ENCODE measurements at places on chromosomes 4 and X.

- no peak for DNase-seq
Measured at GRCh38 chrX:133983974-133984845, 1.2 kb downstream of the GPC3 start.

DNA sequence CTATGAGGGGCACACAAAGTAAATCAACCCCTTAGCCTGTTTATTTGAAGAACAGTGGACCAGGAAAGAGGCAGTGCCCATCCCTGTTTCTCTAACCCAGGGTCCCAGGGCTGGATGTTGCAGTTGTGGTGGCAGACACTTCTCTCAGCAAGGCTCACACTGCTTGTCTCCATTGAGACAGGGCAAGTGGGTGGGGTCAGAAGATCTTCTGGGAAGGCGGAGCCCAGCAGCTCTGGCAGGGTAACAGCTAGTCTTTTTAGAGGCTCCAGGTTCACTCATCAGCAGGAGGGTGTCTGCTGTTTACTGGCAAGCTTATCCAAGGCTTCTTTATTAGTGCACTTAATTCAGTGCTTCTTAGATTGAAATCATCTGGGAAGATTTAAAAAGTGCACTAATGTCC, 659.8 kb upstream of the DIPK2B start:
- DNase-seq: no peak

- DNase-seq: peak; percentile 84
Measured at GRCh38 chrX:74923942-74924448, 1.3 kb downstream of the NEXMIF start.

DNA sequence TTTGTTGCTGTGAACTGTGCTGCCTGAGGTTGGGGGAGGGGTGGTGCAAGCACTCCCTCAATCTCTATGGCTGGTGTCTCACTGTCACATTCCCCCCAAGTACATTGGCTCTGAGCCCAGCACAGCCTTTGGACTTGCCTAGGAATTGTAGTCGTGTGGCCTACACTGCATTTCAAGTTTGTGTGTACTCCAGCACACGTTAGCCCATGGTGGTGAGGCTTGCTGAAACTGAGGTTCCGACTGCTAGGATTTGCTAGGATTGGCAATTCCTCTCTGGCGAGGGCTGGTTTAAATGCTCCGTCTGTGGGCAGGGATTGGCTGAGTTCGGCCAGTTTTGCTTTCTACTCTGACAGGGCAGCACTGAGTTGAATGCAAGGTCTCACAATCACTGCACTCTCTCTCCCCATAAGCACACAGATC, 121.7 kb upstream of the CXXC4 start:
- no peak for DNase-seq

GRCh38 chr4:32798471-32799159, 2078.4 kb downstream of the PCDH7 start:
- DNase-seq: no peak

- no peak for DNase-seq
Measured at GRCh38 chr4:3136454-3136853, 62.0 kb downstream of the HTT start.

- no peak for DNase-seq
Measured at GRCh38 chrX:133350751-133351150, 64.5 kb downstream of the GPC4 start.

GRCh38 chrX:108347800-108348199, 90.4 kb downstream of the COL4A6 start:
- DNase-seq: no peak

DNA sequence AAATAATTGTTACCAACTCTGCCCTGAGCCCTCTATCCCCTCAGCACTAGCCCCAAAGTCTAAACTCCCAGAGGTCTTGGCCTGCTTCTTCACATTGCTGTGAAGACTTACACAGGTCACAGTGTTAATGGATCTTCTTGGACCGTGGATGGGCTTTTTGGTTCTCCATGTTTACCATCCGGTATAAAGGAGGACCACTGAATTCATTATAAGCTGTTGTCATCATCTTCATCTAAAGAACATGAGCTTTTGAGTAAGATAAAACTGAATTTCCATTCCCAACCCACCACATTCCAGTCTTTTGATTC, 8.5 kb downstream of the NUDT11 start:
- no peak for DNase-seq

DNA sequence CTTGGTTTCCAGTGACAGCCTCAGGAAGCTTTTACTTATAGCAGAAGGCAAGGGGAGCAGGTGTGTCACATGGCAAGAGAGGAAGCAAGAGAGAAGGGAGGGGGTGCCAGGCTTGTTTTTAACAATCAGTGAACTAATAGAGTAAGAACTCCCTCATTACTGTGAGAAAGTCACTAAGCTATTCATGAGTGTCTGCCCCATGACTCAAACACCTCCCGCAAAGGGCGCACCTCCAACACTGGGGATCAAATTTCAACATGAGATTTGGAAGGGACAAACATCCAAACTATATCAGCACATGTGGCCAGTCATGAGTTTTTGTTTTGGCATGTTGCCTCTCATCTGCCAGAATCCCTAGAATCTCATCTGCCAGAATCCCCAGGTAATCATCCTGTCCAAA, 183.5 kb upstream of the C1QTNF7 start:
- no peak for DNase-seq

- DNase-seq: no peak
Measured at GRCh38 chrX:39721566-39722279, 376.0 kb downstream of the BCOR start.

DNA sequence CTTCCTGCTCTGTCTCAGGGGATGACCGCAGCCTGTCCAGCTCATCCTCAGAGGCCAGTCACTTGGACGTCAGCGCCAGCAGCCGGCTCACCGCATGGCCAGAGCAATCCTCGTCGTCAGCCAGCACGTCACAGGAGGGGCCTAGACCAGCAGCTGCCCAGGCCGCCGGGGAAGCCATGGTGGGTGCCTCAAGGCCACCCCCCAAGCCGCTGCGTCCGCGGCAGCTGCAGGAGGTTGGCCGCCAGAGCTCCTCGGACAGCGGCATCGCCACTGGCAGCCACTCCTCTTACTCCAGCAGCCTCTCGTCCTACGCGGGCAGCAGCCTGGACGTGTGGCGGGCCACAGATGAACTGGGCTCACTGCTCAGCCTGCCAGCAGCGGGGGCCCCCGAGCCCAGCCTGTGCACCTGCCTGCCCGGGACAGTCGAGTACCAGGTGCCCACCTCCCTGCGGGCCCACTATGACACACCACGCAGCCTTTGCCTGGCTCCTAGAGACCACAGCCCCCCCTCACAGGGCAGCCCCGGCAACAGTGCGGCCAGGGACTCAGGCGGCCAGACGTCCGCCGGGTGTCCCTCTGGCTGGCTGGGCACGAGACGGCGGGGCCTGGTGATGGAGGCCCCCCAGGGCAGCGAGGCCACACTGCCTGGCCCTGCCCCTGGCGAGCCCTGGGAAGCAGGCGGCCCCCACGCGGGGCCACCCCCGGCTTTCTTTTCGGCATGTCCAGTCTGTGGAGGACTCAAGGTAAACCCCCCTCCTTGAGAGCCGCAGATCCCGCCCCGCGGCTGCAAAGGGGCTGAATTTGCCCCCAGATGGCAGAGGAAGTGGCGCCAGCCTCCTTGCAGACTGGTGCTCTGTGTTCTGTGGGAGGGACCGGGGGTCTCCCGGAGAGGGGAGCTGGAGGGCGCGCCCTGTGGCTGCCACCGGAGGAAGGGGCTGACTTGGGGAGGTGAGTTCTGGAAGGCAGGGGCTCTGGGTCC, 29.9 kb downstream of the DOK7 start:
- DNase-seq: no peak

GRCh38 chr4:123339507-123340380, 56.9 kb upstream of the SPRY1 start:
- no peak for DNase-seq

GRCh38 chr4:159655547-159655946, 552.7 kb downstream of the RAPGEF2 start:
- no peak for DNase-seq

- no peak for DNase-seq
Measured at GRCh38 chr4:106993827-106994226, 42.3 kb downstream of the DKK2 start.

DNA sequence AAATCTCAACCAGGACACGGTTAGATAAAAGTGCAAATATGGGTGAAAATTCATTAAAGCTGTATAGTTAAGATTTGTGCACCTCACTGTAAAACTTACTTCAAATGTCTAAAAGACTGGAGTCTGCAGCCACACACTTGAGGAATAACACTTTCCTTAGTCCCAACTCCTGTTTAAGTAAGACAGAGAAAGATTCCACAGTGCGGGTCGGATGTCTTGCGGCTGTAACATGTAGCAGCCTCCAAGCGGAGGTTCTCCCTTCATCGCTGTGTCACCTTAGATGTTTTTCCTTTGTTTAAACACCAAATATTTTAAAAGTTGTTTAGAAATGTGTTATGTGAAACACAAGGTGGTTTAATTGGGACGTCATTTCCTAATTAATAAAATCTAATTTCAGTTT, 905 bp upstream of the MAEA start:
- DNase-seq: no peak

- DNase-seq: no peak
Measured at GRCh38 chrX:27241981-27242380, 221.2 kb downstream of the PPP4R3C start.

DNA sequence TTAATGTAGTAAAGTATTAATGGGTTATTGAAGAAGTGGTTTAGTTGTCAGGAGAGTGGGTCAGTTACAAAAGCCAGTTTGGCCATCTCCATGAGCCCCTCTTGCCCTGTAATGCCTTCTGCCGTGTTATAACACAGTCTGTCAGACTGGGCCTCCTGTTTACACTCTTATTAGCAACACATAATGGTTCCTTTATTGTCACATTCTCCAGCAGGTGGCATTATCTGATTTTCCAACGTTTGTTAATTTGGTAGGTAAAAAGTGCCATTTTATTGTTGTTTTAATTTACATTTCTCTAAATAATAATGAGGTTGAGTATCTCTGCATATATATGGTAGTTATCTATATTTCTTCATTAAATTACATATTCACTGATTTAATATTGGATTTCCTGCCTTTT, 560.8 kb downstream of the FGF13 start:
- DNase-seq: no peak

DNA sequence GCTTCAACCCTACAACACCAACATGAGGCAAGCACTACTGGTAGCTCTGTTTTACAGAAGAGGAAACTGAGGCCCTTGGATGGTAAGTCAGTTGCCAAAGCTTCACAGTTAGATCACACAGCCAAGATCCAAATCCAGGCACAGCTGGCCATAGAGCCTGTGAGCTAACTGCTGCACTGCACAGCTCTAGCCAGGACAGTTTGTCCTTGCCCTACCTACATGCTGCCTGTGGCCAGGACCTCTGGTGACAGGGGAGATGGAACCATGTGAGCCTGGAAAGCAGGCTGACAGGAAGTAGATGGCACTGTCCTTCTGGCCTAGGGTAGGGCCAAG, 257.8 kb downstream of the FBXW7 start:
- DNase-seq: no peak

DNA sequence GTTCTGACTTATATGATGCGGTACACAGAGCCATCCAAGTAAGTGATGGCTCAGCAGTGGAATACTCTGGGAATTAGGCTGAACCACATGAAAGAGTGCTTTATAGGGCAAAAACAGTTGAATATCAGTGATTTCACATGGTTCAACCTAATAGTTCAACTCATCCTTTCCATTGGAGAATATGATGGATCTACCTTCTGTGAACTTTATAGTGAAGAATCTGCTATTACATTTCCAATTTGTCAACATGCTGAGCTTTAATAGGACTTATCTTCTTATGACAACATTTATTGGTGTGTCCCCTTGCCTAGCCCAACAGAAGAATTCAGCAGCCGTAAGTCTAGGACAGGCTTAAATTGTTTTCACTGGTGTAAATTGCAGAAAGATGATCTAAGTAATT, 15.4 kb upstream of the AFP start:
- no peak for DNase-seq

- DNase-seq: no peak
Measured at GRCh38 chr4:78018271-78019049, 38.7 kb upstream of the FRAS1 start.

GRCh38 chr4:10554121-10554520, 96.9 kb upstream of the ZNF518B start:
- no peak for DNase-seq

DNA sequence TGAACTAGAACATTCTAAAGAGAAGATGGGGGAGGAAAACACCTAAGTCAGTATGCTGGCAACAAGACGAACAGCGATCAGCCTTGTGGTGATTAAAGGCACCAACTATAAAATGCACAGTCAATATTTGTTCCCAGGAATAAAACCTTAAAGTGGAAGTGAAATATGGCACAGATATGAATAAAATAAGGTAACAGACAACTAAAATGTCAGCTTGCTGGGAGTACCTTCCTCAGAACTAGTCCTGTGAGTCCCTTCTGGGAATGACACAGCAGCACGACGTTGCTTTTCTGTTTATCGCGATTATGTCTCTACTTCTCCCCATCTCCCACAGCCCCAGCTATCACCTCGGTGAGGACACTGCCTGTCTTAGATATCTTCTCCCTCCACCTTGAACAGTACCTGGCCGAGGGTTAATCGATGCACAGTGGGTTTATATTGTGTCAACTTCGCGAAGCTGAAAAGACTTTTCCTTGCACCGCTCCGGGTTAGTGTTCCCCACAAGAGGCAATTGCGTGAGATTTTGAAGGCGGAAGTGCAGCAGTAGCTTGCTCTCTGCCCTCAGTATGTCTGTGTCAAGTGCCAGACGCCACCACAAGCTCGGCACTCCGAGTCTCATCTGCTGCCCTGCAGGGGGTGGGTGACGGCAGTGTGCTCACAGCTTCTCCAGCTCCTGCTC, 17.4 kb downstream of the MTNR1A start:
- no peak for DNase-seq

DNA sequence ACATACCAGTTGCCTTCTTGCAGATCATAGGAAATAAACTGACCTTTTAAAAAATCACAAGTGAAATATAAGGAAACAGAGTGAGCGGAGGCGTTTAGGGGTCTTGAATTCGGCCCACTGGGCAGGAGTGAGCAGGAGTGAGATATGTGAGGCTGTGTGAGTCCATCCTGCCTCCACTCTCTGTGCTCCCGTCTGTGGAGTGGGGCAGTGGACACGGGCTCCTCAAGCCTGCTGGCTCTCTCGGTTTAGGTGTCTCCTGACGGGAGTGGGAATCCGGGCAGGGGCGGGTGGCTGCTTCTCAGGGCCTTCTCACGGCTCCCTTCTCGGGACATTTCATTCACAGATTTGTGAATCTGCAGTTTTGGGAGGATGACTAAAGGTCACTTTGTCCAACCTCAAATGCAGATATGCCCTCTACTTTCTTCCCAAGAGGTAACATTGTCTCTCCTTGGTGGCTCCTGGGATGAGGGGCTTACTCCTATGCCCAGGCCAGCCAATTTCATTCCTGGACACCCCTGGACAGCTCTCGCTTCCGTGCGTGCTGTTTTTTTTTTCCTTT, 27.6 kb downstream of the CYTL1 start:
- no peak for DNase-seq

DNA sequence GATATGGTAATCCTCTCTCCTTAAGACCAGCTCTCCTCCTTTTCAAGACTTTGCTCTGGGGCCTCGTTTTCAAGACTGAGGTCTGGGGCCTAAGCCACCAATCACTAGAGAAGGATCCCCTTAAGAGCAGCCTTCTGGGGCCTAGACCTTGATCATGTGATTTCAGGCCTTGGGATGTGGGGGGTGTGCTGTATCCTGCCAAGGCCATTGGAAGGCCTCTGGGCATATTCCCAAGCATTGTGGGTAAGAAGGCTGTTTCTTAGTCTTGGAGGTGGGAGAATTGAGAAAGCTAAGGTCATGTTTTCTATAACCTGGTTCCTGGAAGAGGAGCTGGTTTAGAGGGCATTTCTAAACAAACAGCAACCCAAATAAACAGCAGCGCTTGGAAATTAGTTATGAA, 12.1 kb downstream of the TMEM164 start:
- DNase-seq: no peak

- DNase-seq: no peak
Measured at GRCh38 chrX:39827951-39828350, 269.8 kb downstream of the BCOR start.

GRCh38 chr4:158811216-158811540, 42.4 kb downstream of the FNIP2 start:
- no peak for DNase-seq

Measured in GM06990 (cell line).